ENCODE measurements at places on chromosomes 7 and 10.
A peak's percentile ranks its signal among the peaks of the same experiment; 100 is the strongest.

DNA sequence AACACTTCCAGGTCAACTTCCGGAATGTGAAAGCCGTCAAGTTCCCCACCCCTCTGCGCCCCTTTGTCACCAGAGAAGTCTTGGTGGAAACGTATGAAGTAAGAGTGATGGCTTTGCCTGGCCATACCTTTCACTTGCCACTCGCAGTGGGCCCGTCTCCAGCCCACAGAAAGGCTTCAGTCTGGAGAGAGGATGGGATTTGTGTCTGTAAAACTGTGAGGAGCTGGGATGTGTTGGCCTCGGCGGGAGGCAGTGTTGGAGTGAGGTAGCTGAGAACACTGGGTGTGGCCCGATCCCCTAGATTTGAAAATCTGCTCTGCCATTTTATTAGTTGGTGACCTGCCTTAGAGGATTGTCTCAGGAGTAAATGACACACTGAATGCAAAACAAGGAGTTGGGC, 6.4 kb downstream of the ADCK2 start:
- DNase-seq, result no peak

DNA sequence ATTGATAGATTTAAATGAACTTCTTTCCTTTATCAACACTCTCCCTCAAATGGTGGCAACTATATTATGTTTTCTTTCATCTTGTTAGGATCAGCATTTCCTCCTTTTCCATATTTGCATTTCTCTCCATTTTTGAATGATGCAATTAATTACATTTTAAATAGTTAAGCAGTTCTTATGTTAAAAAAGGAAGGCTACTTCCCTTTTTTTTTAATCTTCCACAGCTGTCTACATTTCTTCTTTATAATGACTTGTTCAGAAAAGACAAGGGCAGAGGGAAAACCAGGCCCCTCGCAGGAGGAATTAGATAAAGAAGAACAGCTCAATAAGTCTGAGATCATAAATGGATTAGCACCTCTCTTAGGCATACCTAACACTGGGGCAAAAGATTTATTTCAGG, 208.9 kb downstream of the ARL4A start:
- DNase-seq, result no peak

DNA sequence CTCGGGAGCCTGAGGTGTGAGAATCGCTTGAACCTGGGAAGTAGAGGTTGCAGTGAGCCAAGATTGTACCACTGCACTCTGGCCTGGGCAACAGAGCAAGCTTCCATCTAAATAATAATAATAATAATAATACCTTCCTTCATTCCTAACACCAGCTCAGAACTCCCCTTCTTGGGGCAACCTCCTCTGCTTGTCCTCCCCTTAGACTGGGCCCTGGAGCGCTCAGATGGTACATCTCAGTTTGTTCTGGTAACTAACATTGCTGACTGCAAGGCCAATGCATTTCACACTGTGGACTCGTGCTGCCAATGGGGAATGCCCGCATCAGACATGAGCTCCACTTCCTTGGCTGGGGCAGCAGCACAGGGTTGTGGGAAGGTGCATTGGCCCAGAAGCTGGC, 77.6 kb downstream of the C10orf105 start:
- no peak for DNase-seq

DNA sequence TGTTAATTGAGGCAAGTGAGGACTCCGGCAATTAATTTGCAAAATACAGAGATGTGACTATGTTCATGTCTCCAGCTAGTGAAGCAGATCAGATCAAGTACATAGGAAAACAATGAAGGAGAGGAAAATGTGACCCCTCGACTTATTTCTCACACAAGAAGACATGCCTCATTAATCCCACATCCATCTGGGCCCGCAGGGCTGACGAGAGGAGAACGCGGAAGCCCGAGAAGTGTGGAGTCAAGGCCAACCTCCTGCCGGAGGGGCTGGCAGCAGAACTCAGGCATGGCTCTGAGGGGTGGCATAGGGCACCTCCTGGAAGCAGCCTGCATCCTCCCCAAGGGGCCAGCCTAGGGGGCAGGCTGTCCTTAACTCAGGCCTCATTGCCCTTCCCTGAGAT, 54.4 kb downstream of the ZNF503 start:
- no peak for DNase-seq

DNA sequence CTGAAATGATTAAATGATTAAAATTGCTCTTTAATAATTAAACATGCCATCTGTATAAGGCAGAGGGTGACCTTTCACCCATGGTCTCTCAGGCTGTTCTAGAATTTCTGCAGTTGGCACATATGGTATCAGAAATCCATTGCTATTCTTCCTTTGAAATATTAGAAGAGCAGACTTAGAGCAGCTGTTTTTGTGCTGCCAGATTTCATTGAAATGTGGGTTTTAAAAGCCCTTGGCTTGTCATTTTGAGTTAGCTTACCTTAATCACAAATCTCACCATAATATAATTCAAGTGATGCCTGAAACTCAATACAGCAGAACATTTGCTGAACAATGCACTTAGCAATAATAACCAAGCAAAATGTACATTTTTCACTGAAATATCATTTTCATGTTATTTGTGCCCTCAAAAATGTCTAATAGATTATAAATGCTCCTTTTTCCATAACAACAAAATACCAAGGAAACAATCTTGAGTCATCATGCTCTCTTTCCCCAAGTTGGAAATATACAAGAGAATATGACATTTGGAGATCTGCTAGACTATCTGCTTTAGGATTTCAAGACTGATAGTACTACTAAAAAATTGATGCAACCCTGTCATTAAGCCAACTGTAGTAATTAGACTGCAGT, 16.1 kb upstream of the PTTG1IP2 start:
- DNase-seq, result no peak

DNA sequence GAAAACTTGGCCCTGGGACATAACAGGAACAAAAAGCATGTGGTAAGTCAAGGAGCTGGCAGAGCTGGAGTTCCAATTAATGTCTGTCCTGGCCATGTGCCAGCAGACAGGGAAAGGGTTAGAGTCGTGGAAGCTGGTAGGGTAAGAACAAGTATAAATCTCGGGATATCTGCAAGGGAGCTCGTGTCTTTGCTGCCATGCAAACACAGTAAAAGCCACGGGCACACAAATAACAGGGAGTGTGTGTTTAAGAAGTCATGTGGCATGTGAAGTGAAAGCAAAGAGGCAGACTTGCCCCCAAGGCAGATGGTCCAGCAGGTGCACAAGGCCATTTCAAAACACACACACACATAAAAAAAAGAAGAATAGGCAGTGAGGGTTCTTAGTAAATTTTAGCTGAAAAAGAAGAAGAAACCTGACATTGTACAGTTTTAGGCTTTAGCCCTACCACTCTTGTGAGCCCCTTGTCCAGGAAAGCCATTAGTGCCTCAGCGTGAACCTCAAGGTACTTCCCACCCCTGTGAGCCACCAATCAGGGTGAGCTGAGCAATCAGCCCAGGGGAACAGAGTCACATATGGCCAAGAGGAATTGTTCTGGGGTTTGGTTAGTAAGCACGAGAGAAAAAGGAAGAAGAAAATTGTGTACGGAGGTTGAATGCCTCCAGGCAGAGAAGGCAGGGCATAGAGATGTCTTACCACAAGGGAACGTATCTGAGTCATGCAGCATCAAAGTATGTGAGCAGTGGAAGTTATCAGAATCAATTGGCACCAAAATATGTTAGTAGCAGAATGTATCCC, 32.8 kb upstream of the ARHGAP12 start:
- no peak for DNase-seq

DNA sequence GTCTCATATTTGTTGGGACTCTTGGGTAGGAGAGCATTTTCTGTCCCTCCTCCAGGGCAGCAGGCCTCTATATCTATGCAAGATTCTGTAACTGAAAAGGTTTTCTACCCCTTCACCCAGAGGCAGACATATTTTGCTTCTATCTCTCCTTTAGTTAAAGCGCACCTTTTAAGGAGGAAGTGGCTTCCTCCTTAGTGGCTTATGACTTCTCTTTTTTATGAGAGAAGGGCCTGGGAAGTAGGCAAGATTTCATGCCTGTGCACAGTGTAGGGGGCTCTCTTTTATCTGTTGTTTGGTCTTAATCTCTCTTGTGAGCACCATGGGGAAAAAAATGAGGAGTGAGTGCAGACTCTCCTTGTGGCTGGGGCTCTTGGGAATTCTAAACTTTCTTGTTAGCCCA, 122.1 kb downstream of the LRMDA start:
- no peak for DNase-seq

DNA sequence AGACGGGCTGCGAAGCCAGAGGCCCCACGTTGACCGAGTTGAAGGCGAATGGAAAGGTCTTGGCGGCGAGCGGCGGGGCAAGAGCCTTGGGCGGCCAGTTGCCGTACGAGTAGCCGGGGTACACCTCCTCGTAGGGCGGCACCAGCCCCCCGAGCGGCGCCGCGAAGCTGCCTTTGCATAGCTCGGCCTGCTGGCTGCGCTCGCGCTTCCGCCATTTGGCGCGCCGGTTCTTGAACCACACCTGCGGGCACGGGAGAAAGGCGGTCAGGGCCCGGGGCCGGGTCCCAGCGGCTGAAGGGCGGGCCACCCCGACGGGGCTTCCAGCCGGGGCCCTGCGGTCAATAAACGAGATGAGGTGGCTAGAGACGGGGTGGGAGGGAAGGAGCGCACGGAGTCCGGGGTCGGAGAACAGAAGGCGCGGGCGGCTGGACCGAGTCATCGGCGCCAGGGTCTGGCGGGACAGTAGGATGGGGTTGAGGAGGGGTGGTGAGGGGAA, 4.8 kb downstream of the ELOVL3 start:
- peak; percentile 73 for DNase-seq

DNA sequence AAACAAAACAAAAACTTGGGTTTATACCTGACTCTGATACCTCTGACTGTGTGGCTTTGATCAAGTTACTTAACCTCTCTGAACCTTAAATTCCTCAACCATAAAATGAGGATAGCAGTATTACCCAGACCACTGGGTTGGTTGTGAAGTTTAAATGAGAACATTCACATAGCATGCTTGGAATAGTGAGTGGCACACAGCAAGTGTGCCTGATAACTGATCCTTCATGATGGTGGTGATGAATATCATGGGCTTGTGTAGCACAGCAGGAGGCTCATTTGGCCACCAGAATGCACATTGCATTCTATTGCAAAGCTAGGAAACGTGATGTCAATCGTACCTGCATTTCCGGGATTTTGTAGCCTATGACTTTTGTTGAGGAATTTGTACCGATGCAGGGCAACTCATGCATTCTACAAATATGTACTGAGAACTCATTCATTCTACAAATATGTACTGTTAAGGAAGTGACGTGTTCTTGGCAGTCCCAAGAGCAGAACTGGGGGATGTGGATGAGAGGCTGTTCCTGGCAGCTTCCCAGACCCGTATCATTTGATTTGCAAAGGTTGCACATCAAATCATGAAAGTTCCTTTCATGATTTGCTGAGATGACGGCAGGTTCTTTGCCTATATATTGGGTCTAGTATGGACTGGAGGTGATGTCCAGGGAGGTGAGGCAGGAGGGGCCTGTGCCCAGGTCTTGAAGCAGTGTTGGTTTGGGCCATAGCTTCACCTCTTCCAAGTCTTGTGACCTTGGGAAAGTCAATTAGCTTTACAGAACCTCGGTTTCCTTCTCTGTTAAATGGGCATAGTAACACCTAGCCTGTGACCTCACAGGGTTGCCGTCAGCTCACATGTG, 94.6 kb upstream of the SMNDC1 start:
- no peak for DNase-seq

- peak; percentile 55 for DNase-seq
These were observed 40.3 kb upstream of the GTF2I start for GRCh38 chr7:74617180-74617744.

DNA sequence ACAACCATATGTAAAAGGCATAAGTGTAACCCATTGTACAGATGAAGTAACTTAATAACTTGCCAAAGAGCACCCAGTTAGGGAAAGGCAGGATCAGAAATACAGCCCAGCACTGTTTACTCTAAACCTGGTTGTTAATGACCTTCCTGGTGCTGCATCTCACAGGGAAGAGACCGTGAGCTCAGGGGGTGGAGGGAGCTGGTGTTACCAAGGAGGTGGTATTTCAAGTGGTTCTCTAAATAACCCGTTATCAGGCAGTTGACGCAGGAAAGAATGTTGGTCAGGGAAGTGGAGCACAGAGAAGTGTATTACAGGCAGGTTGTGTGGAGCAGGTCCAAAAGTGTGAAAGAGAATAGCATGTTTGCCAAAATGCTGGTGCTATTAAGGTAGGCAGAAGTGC, 4.4 kb upstream of the ST7 start:
- no peak for DNase-seq

DNA sequence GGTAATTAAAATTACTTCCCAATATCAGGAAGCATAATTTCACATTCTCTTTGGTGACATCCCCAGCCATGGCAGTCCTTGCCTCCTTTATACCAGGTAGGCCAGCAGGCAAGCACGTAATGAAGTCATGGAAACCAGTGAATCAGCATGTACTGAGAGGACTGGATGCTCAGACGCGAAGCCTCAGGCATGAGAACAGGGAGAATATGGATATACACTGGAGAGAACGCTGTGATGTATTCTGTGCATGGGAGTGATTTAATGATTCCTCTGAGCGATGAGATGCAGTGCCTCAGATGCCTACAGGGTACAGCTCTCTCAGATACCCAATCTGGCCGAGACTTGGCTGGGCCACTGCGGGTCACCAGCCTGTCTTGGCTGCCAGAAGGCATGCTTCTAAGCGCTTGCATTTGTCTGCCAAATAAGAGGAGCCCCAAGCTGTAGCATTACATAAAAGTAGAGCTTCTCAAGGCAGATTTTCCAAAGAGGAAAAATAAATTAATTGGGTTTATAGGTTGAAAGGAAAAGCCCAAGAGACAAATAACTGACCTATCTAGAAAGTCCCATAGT, 238.1 kb downstream of the RELN start:
- no peak for DNase-seq

GRCh38 chr10:117535298-117536071, 7.1 kb upstream of the EMX2 start:
- no peak for DNase-seq

DNA sequence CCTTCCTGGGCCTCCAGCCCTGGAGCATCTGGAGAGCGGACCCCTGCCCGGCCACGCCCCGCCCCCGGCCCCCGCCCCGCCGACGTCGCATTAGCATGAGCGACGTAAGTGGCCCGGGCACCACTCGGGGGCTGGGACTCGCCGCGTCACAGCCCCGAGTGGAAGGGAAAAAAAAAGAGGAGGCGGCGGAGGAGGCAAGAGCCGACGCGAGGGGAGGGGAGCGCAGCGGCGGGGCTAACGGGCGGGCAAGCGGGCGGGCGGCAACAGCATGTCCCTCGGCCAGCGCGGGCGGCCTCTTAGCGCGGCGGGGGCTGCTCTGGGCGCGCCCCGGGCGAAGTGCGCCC, at the start of gene SLC18A3:
Gene SLC18A3 (plus strand): TSS at position 197 of the 344 bp plus-strand sequence. CDS start 431 bp downstream, outside the sequence.
- peak; percentile 62 for DNase-seq

Data from iPS-NIHi11 (cell line).